ENCODE measurements at places on chromosomes 7 and 10.

DNA sequence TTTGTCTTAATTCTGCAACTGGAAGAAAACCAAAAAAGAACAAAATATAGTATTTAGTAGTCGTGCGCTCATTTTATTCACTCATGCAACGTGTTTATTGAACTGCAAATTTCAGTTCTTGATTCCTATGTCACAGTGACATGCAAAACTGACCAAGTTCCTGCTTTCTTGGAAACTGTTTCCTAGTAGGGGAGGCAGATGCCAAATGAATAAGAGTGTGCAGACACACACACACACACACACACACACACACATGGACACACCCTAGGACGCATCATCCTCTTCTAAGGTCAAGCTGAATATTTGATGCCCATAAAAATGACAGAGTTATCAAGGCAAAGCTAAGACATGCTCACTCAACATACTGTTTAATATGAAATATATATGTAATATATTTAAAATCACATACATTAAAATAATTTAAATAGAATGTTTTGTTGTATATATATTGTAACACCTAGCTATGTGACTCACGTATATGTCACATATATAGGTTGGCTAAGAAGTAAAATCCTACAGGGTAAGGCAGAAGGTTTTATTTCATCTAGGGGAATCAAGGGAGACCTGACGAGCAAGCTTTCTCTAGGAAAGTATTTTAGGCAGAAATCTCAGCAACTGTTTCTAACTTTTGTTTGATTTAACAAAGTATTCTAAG, 79.6 kb downstream of the SVIL start:
- no peak overlapping the region for H3K4me3 ChIP-seq
- H3K36me3 ChIP-seq = peaks cover 21% of the 10 kb centered on the region
- DNase-seq = no peak
- H3K4me1 ChIP-seq = no peaks in the 10 kb centered on the region
- no peaks in the 10 kb centered on the region for H3K27me3 ChIP-seq

- H3K4me1 ChIP-seq = peaks cover 8% of the 10 kb centered on the region
- no peaks in the 10 kb centered on the region for H3K27me3 ChIP-seq
- DNase-seq = no peak
- no peaks in the 10 kb centered on the region for H3K36me3 ChIP-seq
- no peak overlapping the region for H3K27ac ChIP-seq
These were observed 213.0 kb downstream of the JAZF1 start for GRCh38 chr7:27967639-27968038.

GRCh38 chr7:80609751-80610150, 28.7 kb upstream of the CD36 start:
- no peaks in the 10 kb centered on the region for H3K27me3 ChIP-seq
- no peaks in the 10 kb centered on the region for H3K36me3 ChIP-seq
- DNase-seq = no peak
- no peak overlapping the region for H3K27ac ChIP-seq
- no peaks in the 10 kb centered on the region for H3K4me1 ChIP-seq

- no peaks in the 10 kb centered on the region for H3K36me3 ChIP-seq
- no peaks in the 10 kb centered on the region for H3K4me1 ChIP-seq
- DNase-seq = no peak
- H3K27ac ChIP-seq = no peak overlapping the region
- no peak overlapping the region for H3K4me3 ChIP-seq
These were observed 45.5 kb upstream of the KIAA1217 start for GRCh38 chr10:24163485-24163884.

DNA sequence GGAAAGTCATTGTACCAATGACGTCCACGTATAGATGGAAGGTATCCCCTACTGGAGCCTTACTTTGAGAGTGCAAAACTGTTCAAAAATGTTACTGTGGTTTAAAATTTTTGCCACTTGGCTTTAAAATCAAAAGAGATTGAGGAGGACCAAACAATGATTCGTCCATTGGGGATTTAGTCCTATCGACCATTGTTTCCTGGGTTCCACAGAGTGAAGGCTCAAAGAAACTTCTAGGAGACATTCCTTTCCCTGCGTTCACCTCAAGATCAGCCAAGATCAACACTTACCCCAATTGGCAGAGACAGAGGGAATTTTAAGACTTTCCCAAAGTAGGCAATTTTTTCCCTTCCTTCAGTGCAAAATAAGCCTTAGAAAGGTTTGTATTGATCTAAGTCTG, 152.3 kb downstream of the NEBL start:
- no peaks in the 10 kb centered on the region for H3K36me3 ChIP-seq
- no peak overlapping the region for H3K4me3 ChIP-seq
- DNase-seq = no peak
- no peaks in the 10 kb centered on the region for H3K4me1 ChIP-seq
- no peaks in the 10 kb centered on the region for H3K27me3 ChIP-seq
- H3K27ac ChIP-seq = no peak overlapping the region
